Colonic mucosa (tissue), 4 donors: ENCODE measurements at places on chromosomes 7 and 10. TPM values are rescaled to one million over a fixed set of nuclear protein-coding genes. Genes with fewer than 3 reads are reported as not detected.

DNA sequence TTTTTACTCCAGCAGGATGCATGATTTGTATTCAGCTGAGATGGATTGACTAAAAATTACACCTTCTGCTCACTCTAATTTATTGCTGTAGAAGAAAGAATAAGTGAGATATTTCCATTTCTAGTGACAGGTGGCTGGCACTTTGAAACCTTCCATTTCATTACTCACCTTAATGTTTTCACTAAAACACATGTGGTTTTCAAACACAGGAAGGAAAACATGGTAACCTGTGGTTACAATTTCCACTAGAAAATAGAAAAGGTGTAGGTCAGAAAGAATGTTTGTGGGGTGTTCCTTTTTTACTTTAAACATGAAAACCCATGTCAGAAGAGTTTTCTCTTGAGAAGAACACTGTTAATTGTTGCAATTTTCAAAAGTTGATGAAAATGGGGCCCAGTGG is 12.0 kb upstream of the PRKCQ start:
- no peaks in the 10 kb centered on the region for H3K36me3 ChIP-seq
- no peak overlapping the region for H3K4me3 ChIP-seq
- no peaks in the 10 kb centered on the region for H3K27me3 ChIP-seq
- DNase-seq, result no peak

DNA sequence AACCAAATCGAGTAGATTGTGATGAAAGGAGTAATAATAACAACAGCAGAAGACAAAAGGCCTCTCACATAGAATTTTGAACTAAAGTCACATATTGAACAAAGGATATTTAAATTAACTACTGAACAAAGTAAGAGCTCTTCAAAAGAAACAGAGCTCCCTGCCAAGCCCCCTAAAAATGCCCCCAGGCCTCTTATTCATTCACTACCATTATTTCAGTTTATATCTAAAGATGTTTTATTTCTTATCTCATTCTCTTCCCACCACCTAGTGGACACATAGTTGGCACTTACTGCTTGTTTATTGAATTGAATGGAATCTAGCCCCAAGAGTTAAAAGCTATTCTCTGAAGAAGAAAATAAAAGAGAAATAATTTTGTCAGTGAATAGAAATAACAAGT is 37.4 kb downstream of the VCL start:
- no peak overlapping the region for H3K27ac ChIP-seq
- H3K27me3 ChIP-seq, result no peaks in the 10 kb centered on the region
- H3K4me3 ChIP-seq, result no peak overlapping the region
- H3K36me3 ChIP-seq, result no peaks in the 10 kb centered on the region
- no peak for DNase-seq

- no peaks in the 10 kb centered on the region for H3K4me1 ChIP-seq
- H3K4me3 ChIP-seq, result no peak overlapping the region
- no peak overlapping the region for H3K27ac ChIP-seq
- no peaks in the 10 kb centered on the region for H3K36me3 ChIP-seq
Measured at GRCh38 chr10:110244550-110244949, 37.1 kb downstream of the MXI1 start.

The SSC4D gene
- 0.45 TPM for total RNA-seq

DNA sequence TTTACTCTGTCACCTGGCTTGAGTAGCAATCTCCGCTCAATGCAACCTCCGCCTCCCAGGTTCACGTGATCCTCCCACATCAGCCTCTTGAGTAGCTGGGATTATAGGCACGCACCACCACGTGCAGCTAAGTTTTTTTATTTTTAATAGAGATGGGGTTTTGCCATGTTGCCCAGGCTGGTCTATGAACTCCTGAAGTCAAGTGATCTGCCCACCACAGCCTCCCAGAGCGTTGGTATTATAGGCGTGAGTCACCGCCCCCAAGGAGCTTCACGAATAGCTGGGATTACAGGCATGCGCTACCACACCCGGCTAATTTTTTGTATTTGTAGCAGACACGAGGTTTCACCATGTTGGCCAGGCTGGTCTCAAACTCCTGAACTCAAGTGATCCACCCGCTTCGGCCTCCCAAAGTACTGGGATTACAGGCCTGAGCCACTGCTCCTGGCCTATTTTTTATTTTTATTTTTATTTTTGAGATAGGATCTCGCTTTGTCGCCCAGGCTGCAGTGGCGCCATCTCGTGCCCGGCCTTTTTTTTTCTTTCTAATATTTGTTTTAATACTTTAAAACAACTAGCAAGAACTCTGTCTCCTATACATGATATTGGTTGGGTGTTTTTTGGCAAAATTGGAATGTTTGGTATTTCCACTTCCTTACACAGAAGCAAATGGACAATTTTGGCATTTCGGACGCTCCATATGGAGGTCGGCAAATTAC is 1.1 kb downstream of the EFCAB10 start:
- no peak overlapping the region for H3K27ac ChIP-seq
- H3K36me3 ChIP-seq, result no peaks in the 10 kb centered on the region
- no peak for DNase-seq
- H3K27me3 ChIP-seq, result no peaks in the 10 kb centered on the region
- H3K4me3 ChIP-seq, result no peak overlapping the region
- H3K4me1 ChIP-seq, result peaks cover 3% of the 10 kb centered on the region

The KIF11 gene
- total RNA-seq, result 10.2 TPM

The HOXA7 gene
- 24.4 TPM for total RNA-seq

GRCh38 chr10:117945651-117946050 is 101.1 kb downstream of the RAB11FIP2 start:
- no peak overlapping the region for H3K27ac ChIP-seq
- no peaks in the 10 kb centered on the region for H3K27me3 ChIP-seq
- no peaks in the 10 kb centered on the region for H3K4me1 ChIP-seq
- H3K36me3 ChIP-seq, result no peaks in the 10 kb centered on the region
- H3K4me3 ChIP-seq, result no peak overlapping the region
- no peak for DNase-seq
